ENCODE measurements at places on chromosomes 7 and 10. TPM values are rescaled to one million over a fixed set of nuclear protein-coding genes. Genes with fewer than 3 reads are reported as not detected.

DNA sequence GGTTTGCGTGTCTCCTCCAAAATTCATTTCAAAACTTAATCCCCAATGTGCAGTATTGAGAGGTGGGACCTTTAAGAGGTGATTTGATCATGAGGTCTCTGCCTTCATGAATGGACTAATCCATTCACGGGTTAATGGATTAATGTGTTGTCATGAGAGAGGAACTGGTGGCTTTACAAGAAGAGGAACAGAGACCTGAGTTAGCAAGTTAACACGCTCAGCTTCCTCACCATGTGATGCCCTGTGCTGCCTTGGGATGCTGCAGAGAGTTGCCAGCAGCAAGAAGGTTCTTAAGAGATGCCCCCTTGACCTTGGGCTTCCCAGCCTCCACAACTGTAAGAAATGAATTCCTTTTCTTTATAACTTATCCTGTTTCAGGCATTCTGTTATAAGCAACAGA, 3.7 kb upstream of the TCTN3 start:
- no peak for DNase-seq

GRCh38 chr10:28312572-28312971, 9.7 kb upstream of the MPP7 start:
- DNase-seq = no peak

GRCh38 chr7:137871170-137871915, 24.6 kb upstream of the DGKI start:
- no peak for DNase-seq

DNA sequence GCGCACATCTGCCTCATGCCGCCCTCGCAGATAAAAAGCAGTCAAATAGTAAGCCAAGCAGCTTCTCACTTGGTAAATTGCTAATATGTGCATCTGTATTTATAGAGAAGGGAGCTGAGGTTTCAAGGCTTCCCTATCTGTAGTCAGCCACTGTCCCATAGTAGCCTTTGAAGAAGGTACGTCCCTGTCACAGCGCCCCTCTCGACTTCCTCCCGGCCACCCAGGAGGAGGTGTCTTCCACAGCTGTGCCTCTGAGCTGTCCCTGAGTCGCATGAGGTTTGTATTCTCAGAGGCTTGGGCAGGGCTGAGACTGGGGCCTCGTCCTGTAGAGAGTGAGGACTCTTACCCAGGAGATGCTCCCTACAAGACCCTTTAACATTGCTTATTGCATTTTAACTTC, 49.0 kb downstream of the SPOCK2 start:
- no peak for DNase-seq

- no peak for DNase-seq
Measured at GRCh38 chr10:128528167-128528566, 401.9 kb upstream of the MKI67 start.

GRCh38 chr7:303884-304573, 14.1 kb downstream of the FOXL3 start:
- no peak for DNase-seq

DNA sequence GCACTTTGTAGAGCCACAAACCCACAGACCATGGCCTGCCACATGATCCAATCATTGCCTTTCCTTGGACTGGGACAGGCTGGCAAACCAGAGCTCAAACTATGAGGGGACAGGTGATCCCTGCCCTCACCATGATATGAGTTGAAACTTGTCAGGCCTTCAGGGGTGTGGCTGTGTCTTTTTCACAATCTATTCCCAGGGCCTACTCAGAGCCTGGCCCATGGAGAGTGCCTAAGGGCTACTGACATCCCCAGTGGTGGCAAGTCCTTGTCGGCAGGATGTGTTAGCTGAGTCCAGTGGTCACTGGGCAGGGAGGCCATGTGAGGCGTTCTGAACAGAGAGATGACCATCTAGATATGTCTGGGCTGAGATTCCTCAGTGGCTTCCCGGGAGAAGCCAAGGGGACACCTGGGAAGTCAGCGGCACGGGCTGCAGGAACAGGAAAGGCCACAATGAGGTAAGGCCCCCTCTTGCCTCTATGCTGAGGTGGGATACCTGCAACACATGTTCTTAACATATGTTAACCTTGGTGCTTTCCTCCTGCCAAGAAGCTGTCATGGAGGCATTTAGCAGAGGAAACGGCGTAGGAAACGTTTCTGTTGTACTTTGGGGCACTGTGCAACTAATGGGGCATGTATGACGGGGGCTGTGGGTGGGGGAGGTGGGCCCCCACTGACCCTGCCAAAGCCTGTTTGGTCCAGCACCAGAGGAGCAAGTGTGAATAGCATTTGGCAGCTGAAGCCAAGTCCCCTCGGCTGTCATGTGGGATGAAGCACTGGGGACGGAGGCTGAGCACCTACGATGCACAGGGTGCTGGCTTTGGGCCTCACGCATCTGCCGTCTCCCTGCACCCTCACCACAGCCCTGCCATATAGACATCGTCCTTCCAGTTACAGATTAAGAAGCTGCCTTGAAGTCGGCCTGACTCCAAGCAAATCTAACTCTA, 384.0 kb downstream of the RPS24 start:
- DNase-seq = no peak

DNA sequence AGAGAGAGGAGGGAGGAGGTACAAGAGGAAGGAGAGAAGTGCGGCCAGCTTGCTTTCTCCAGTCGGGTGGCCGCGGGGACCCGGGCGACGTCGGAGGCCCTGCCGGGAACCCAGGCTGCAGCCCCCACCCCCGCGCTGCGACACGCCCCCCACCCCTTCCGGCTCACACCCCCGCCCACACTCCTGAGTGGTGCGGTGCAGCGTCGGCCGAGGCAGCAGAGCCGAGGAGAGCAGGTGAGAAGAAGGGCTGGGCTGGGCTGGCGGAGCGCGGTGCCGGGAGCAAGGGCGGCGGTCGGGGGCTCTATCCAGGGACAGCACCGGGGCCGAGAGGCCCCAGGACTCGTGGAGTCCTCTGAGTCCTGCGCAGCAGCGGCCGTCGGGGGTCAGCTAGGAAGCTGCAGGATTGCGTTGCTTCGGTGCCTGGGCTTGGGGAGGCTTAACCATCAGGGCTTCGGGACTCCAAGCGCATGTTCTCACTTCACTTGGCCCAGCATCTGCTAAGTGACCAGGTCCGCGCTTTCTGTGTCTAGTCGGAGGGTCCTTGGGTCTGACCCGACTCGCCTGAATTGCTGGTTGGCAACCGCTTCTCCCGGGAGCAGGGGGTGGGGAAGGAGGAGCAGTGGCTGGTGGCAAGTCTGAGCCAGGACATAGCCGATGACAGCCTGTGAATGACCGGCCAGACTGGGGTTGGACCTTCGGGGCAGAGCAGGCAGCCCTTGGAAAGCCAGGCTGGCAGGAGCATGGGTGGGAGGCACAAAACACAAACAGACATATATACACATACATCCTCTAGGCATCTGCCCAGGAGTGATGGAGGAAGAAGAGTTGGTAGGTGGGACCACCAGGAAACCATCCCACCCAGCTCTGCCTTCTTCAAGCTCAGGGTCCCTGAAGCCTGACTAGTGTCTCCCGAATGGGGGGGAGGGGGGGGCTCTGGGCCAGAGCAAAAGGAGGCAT, 683 bp downstream of the CHAT start:
- DNase-seq = no peak

DNA sequence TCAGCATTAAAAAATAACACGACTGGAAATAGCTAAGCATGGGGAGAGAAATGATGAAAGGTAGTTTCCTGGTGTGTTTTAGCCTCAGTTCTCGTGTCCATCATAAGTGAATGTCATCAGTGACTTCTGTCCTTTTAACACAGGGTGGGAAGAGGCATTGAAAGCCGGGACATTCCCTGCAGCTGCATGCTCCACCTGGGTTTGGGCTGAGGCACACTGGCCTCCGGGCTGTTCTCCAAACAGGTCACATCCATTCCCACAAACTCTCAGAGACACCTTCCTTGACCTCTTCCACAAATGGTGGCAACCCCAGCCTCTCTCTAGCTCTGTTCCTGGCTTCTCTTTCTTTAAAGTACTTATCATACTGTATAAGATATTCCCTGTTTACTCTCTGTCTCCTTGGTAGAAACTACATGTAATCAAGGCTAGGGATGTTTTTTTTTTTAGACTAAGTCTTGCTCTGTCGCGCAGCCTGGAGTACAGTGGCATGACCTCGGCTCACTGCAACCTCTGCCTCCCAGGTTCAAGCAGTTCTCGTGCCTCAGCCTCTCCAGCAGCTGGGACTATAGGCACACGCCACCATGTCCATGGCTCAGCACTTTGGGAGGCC, 22.6 kb downstream of the BAIAP2L1 start:
- DNase-seq = no peak

GRCh38 chr7:47516386-47516785, 65.5 kb downstream of the TNS3 start:
- DNase-seq = no peak

DNA sequence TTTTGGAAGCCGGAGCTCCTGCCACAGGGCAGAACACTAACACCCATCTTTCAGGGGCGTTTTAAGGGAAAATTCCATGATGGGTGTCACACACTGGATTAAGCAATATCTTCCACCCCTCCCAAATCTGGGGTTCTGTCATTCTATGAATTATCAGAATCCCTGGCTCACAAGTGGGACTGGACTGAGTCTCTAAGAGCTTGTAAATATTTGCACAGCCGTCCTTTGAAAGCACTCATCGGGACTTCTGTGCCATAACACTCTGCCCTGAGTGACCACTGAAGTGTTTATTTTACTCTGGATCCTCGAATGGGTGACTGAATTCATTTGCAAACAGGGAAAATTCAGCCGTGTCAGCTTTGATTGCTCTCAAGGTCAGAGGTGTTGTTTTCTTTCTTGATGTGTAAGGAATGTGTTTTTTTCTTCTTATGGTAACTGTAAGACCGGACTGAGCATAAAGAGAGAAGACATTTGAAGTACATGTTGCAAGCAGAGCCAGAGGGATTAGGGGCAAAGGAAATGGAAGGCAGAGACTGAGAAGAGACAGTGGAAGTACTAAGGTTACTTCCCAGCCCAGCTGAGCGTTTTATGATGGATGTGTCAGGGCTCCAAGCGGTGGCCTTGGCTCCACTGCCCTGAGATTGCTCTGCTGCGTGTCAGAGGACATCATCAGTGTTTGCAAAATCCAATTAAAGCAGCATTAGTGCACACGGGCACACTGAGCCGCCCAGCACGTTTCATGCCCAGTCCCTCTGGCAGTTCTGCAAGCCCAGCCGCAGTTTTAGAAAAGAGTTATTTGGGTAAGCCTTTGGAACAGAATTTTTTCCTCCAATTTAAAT, 17.7 kb upstream of the GTPBP4 start:
- DNase-seq = no peak

DNA sequence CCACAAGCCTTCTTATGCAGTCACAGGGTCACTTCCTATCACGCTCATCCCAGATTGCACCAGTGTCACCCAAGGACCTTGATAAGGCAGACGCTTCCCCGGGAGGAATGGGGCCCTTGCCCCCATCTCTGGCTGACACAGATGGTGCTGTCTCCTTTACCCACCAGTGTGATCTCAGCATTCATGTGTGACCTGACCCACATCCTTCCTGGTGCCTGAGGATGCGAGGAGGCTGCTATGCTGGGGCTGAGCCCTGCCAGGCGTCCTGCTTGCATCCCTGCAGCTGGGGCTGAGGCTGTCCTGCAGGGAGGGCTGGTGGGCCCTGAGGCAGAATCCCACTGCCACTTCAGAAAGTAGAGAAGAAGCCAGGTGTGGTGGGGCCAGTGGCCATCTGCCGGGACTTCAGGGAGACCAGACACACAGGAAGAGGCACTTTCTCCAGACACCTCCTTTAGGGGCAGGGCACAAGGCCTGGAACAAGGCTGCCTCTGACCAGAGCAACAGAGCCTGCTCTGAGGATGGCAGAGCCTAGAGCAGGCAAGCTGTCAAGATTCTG, 35.3 kb downstream of the RASGEF1A start:
- no peak for DNase-seq

DNA sequence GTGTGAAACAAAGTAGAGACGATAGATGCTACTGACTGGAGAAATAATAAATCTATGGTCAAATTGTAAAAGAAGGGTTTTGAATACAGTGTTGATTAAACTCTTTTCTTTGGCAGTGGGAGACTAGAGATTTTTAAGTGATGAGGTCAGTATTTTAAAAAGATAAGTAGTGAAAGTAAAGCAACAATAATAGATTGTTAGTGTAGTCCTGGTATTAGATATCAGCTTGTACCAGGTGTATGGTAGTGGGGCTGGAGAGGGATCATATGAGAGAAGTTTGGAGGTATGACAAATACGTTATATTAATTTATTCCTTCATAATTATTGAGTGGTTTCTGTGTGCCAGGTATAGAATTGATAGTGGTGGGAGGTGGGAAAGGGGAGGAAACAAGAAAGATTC, 25.2 kb downstream of the PHTF2 start:
- no peak for DNase-seq

- DNase-seq = peak; percentile 76
Measured at GRCh38 chr7:133678137-133678814, 425.4 kb downstream of the EXOC4 start.

The SOSTDC1 gene
- total RNA-seq = 22.3 TPM

The AKR1C4 gene
- not detected for total RNA-seq

The ANKRD1 gene
- total RNA-seq = not detected

The SLC26A5 gene
- total RNA-seq = 0.44 TPM

The EXOSC1 gene
- 28.8 TPM for total RNA-seq

The MYH16 gene
- total RNA-seq = not detected

The CALML5 gene
- not detected for total RNA-seq

The SPDYE6 gene
- not detected for total RNA-seq

The EPHB4 gene
- 52.1 TPM for total RNA-seq

The PDZD7 gene
- total RNA-seq = 5.0 TPM

The GPR85 gene
- total RNA-seq = 46.8 TPM
